ENCODE measurements at places on chromosomes 6 and 20.

DNA sequence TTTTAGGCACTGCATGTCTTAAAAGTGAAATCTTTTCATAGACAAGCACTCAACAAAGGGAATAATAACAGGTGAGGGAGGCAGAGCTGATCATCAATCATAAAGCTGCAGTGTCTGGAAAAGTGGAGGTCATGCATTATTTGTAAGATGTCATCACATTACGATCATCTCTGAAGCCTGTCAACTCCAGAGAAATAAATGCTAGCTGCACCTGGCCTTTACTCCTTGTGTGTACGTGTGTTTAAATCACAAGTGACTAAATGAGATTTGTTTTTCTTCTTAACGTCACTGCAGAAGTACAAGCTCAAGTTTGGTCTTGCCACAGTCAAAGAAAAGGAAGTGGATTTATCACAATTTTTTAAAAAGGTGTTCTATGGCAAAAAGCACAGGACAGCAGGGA, 275.5 kb upstream of the SGK1 start:
- no peak for DNase-seq

DNA sequence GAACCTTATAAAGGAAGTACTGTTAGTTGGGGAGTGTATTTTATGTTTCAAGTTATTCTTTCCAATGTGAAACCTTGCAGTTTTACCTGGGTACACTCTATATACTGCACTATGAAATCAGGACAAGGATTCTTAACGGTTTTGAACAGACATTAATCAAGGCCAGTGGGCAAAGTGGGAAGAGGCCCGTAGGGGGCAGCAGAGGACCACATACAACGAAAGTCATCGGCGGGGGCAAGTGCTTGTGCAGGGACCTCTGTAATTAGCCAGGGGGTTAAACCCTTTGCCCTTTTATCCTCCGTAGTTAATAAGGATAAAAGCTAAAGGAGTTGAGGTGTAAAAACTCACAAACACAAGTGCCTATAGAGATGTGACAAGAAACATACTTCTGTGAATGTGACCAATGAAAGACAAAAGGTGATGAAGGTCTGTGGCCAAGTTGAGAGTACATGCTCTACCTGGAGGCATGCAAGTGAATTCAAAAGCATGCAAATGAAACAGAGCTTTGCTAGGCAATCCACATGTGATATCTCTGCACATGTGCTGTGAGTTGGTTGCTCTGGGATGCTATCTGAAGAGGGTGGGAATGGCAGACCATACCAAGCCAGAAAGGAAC, 392.7 kb upstream of the MAN1A1 start:
- DNase-seq: peak; percentile 1

DNA sequence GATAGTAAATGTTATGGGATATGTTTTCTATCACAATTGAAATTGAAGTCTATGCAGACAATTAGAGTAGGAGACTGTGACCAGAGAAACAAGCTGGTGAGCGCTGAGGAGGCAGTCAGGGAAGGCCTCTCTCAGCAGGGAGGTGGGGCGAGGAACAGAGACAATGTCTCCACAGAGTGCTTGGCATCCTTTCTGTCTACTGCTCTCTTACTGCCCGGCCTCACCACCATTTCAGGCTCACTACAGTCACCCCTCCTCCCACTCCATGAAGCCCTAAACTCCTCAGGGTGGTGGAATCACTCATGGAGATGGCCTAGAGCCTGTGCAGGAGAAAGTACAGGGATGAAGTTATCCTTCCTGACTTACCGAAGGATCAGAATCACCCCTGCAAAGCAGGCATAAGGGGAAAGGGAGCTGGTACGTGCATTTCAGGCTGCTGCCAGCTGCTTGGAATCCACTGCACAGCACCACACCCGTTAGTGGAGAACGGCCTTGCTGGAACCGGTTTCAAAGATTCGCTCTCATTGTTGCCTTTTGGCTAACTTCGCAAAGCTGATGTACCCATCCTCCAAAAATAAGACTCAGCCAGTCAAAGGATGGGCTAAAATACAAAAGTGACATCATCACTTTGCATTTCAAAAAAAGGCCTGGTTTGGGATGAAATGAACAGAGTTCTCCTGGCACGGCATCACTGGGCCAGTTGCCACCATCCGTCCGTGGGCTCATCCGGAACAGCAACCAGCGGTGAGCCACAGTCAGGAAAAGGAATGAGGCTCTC, 67.3 kb downstream of the SLC22A23 start:
- DNase-seq: no peak

DNA sequence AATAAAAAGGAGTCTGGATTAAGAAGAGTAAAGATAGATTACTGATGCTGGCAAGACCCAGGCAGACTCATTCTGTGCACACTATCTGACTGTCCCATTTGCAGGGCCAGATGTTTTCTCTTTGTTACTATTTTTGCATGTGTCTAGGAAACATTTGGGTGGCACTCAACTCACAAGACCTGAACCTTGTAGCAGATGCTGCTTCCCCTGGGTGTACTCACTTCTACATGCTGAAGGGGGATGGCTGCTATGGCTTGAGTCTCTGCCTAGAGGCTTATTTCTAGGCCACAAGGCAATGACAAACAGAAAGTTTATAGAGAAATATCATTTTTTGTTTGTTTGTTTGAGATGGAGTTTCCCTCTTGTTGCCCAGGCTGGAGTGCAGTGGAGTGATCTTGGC, 351.4 kb downstream of the FOXA2 start:
- no peak for DNase-seq

DNA sequence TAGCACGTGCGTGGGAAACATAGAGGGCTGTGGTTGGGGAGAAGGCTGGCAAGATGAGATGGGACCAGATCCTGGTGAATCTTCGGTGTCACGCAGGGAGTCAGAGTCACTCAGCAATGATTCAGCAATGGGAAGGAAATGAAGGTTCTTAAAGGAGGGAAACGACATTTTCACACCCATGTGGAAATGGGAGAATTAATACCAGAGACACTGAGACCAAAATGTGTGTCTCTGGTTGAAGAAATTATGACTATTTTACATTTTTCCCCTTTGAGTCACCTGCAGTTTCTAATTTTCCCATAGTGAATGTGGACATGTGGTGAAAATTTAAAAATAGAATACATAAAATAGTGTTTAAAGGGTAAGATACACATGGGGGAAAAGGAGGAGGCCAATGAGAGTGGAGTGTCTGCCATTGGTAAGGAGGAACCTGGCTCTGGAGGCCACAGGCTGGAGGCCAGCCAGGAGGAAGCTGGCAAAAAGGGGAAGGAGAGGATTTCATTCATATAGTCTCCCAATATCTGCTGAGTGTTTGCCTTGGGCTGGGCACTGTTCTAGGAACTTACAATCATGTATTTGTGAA, 17.5 kb downstream of the NRN1 start:
- DNase-seq: no peak

GRCh38 chr6:147738099-147738498, 229.6 kb downstream of the SAMD5 start:
- DNase-seq: no peak

- DNase-seq: peak; percentile 60
These were observed 20.4 kb downstream of the WFDC3 start for GRCh38 chr20:45771182-45771759.

DNA sequence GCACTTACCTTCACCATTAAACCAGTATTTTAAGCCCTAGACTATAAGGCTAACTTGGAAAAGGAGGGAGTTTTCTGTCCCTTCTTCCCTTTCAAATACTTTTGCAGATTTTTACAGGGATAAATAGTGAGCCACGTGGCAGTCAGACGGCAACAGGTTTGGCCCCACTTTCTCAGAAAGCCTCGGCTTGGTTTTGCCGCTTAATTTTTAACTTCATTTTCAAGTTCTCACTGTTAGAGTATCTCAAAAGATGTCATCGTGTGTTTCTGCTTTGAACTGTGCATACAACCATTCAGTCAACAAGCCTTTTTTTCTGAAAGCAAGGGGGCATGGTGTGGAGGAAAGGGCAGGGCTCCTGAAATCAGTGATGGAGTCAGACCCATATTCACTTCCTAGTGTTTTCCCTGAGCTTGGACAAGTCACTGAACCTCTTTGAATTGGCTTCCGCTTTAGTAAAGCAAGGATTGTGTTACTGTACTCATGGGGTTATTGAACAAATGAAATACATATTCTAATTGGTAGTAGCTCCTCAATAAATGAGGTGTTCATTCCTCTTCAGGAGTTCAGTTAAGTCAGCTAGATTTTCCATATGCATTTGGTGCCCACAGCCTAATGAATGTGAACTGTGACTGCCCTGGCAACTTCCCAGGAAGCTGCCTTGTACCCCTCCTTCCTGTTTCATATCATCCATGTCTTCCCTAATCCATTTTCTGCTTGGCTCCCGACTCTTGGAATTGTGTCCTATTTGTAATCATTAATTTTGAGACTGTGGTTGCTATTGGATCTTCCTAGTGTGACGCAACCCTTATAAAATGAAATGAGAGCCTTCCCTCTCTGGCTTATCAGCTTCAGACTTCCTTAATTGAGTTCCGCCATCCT, at the start of gene SLC17A2:
SLC17A2 (minus strand) TSS at position 160 of the 879 bp plus-strand sequence. CDS start 4,895 bp downstream, outside the sequence.
- no peak for DNase-seq

GRCh38 chr6:157008568-157008967, 231.4 kb downstream of the ARID1B start:
- DNase-seq: no peak

GRCh38 chr6:53172468-53172803, 23.8 kb upstream of the GCM1 start:
- no peak for DNase-seq

- DNase-seq: no peak
These were observed 37.7 kb upstream of the FOXP4 start for GRCh38 chr6:41508479-41508878.

- no peak for DNase-seq
These were observed 23.5 kb downstream of the CARMIL1 start for GRCh38 chr6:25302677-25303128.

DNA sequence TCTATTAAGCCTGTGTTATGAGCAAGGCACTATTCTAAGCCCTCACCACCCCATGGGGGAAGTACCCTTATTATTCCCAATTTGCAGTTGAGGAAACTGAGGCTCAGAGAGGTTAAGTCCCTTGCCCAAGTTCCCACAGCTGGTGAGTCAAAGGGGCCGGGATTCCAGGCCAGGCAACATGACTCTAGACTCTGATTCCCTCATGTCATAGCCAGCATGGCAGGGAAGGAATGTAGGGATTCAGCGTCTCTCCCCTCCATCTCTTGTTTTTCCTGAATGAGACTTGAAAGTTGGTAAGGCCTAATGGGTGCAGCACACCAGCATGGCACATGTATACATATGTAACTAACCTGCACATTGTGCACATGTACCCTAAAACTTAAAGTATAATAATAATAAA, 6.7 kb downstream of the C6orf132 start:
- no peak for DNase-seq

DNA sequence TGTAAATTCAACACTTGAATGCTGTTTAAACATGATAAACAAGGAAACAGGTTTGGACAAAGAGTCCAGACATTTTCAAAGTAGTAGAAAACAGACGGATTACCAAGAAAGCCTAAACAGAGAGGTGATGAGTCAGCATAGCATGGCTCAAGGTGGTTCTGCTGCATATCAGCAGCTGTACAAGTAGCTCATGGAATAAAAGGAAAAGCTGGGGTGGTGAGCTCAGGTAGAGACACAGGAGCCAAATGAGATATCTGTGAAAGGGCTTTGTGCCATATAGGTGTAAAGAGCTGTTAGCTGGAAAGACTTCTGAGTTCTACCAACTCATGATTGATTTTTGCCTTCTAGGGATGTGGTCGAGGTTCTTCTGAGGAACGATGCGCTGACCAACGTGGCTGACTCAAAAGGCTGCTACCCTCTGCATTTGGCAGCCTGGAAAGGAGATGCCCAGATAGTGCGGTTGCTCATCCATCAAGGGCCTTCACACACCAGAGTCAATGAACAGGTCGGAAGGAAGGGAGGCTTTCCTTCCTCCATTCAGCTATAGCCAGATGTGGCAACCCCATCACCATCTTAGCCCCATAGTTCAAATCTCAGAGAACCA, 80.7 kb downstream of the ANKS1A start:
- DNase-seq: no peak

DNA sequence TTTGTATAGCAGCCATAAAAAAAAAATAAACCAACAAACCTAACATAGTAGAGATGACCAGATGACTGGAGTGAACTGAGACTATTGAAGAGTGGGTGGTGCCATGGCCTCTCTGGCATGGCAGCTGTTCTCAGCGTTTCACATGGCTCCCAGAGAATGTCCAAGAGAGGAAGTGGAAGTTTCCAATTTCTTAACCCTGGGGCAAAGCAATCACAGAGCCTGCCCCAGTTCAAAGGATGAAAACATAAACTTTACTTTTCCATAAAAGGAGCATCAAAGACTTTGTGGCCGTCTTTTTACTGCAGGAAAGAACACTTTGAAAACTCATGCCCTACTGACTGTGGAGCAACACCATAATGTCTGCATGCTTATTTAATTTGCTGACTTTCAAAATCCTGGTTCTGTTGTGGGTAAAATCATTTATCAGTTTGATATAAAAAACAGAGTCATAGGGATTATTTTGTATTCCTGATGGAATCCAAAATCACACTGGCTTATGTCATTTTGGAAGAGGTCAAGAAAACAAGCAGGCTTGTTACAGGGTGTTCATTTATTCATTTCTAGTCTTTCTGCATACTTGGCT, 165.4 kb downstream of the SLC35B3 start:
- no peak for DNase-seq

- no peak for DNase-seq
These were observed 554.2 kb downstream of the CDH26 start for GRCh38 chr20:60512443-60512842.

DNA sequence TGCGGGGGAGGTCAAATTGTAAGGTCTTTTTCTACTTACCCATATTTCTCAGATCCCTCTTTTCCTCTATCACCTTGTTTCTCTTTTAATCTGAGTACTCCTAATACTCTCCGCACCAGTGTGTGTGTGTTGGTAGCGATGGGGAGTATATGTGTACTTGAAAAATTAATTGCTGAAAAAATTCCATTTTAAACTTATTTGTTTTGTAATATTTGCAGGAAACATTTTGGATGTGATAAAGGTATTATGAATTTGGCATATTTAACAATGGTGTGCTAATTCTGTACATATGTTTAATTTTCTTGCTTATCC, 48.1 kb upstream of the MLIP start:
- DNase-seq: no peak

GRCh38 chr6:105274678-105275077, 94.9 kb upstream of the POPDC3 start:
- DNase-seq: no peak

Measured in activated CD4-positive, CD25-positive, alpha-beta regulatory T cell (primary cell).